ENCODE measurements at places on chromosomes 2 and 18. TPM values are rescaled to one million over a fixed set of nuclear protein-coding genes. Genes with fewer than 3 reads are reported as not detected.

The AKAIN1 gene
- not detected for total RNA-seq

The TMEM37 gene
- 13.6 TPM for total RNA-seq

The C2orf15 gene
- total RNA-seq: 7.8 TPM

The STPG4 gene
- not detected for total RNA-seq

The CIB4 gene
- total RNA-seq: not detected

The CFAP221 gene
- 4.5 TPM for total RNA-seq

The FAM168B gene
- 116 TPM for total RNA-seq

The NAT8 gene
- not detected for total RNA-seq

The DNAJC5G gene
- total RNA-seq: 0.18 TPM

DNA sequence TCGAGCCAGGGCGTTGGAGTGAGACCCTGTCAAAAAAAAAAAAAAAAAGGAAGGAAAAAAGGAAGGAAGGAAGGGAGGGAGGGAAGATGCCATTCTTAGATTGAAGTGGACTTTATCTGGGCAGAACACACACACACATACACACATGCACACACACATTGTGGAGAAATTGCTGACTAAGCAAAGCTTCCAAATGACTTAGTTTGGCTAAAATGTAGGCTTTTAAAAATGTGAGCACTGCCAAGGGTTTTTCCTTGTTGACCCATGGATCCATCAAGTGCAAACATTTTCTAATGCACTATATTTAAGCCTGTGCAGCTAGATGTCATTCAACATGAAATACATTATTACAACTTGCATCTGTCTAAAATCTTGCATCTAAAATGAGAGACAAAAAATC lies 564 bp upstream of the TTR start:
- H3K27me3 ChIP-seq: no peaks in the 10 kb centered on the region
- no peak for DNase-seq
- peaks cover 24% of the 10 kb centered on the region for H3K4me1 ChIP-seq
- H3K36me3 ChIP-seq: no peaks in the 10 kb centered on the region

GRCh38 chr2:123624816-123625215 lies 400.3 kb upstream of the CNTNAP5 start:
- H3K36me3 ChIP-seq: no peaks in the 10 kb centered on the region
- no peak overlapping the region for H3K27ac ChIP-seq
- H3K4me3 ChIP-seq: no peak overlapping the region
- DNase-seq: no peak

DNA sequence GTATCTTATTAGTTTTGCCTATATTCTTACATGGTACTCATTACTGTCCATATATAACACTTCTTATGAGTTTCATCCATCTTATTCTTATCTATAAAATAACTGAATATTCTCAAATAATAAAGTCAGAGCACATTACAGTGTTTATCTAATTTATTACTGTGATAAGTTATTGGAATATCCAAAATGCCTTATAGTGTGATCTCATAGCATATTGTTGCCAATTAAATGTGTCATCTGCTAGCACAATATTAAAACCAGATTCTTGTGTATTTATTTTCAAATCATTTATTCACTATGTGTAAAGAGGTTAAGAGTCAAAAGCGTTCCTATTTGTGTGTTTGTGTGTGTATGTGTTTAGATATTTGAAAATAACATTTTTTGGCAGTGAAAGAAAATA lies 151.9 kb downstream of the WDR7 start:
- H3K27ac ChIP-seq: no peak overlapping the region
- DNase-seq: no peak
- no peaks in the 10 kb centered on the region for H3K36me3 ChIP-seq
- no peak overlapping the region for H3K4me3 ChIP-seq
- no peaks in the 10 kb centered on the region for H3K27me3 ChIP-seq

DNA sequence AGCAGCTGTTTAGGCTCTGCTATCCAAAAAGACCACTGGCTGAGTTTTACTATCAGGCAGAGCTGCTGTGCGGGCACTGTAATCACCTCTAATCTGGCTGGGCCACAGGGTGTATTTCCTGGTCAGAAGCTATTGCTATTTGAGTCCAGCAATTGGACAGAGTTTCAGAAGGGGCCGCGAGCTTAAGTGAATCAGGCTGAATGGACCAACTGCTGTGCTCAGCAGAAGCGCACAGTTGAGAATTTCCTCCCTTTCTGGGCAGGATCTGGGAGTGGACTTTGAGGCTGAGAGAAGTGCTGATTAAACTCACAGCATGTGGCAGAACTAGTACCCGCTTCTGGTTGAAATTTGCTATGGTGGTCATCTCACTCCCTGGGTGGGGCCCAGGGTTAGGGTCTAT lies 251.8 kb downstream of the INSIG2 start:
- H3K36me3 ChIP-seq: peaks cover 2% of the 10 kb centered on the region
- no peaks in the 10 kb centered on the region for H3K27me3 ChIP-seq

DNA sequence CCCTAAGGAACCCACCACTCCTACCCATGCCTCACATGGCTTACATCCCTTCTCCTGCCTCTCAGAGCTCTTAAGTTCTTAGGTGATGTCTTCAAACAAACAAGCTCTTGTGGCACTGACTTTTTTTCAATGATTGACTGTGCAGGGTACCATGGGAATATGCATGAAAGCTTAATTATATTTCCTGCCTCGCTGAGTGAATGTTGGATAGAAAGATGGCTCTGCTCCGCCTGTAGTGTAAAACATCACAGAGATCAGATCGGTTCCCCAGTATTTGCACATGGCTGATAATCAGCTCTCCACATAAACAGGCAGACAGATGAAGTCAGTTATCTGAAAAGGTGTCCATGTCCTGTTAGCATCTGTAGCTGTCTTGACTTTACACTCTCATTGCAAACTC lies 820.8 kb downstream of the TDRD15 start:
- no peak for DNase-seq
- H3K27me3 ChIP-seq: peaks cover 2% of the 10 kb centered on the region
- no peaks in the 10 kb centered on the region for H3K4me1 ChIP-seq
- H3K27ac ChIP-seq: no peak overlapping the region
- no peak overlapping the region for H3K4me3 ChIP-seq

DNA sequence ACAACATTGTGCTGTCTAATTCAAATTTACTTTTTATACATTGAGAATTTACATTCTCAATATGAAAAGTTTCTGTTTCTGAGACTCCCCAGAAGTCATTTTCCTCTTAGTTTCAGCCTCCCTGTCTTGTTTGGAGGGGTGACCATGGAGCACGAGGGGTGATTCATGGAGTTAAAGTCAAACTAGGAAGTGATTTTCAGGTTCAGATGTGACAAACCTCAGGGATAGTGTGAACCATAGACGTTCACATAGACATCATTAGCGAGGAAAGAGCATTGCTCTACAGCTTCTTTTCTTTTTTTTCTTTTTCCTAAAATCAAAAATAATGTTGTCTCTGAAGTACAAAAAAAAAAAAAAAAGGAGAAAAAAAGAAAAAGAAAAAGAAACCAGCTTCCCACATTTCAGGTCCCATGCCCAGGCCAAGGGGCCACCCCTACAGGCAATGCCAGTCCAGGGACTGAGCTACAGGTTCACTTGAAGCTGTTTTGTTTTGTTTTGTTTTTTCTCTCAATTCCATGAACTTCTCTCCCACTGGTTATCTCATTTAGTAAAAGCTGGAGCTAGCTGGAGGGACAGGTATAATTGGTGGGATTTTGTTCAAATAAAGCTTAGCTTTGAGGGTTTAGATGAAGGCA lies 18.1 kb upstream of the LCLAT1 start:
- H3K27me3 ChIP-seq: no peaks in the 10 kb centered on the region
- DNase-seq: no peak
- peak overlapping the region; percentile 16 for H3K27ac ChIP-seq

- H3K27me3 ChIP-seq: no peaks in the 10 kb centered on the region
- H3K4me3 ChIP-seq: no peak overlapping the region
- peaks cover 4% of the 10 kb centered on the region for H3K36me3 ChIP-seq
These were observed 54.2 kb upstream of the ZNF396 start for GRCh38 chr18:35431374-35431741.

- peaks cover 10% of the 10 kb centered on the region for H3K27me3 ChIP-seq
- no peak overlapping the region for H3K4me3 ChIP-seq
- H3K27ac ChIP-seq: no peak overlapping the region
- H3K36me3 ChIP-seq: no peaks in the 10 kb centered on the region
- H3K4me1 ChIP-seq: peaks cover 18% of the 10 kb centered on the region
These were observed 69.2 kb upstream of the HNRNPA3 start for GRCh38 chr2:177143444-177143843.

GRCh38 chr2:112010751-112011150 lies 44.3 kb upstream of the TMEM87B start:
- H3K4me3 ChIP-seq: no peak overlapping the region
- H3K27me3 ChIP-seq: no peaks in the 10 kb centered on the region
- no peaks in the 10 kb centered on the region for H3K4me1 ChIP-seq
- H3K27ac ChIP-seq: no peak overlapping the region

- DNase-seq: no peak
- H3K4me3 ChIP-seq: no peak overlapping the region
- H3K27me3 ChIP-seq: no peaks in the 10 kb centered on the region
- H3K4me1 ChIP-seq: peaks cover 43% of the 10 kb centered on the region
- H3K27ac ChIP-seq: no peak overlapping the region
These were observed 10.2 kb downstream of the CYRIA start for GRCh38 chr2:16655445-16655837.

GRCh38 chr18:23113576-23113975 lies 21.7 kb upstream of the CABLES1 start:
- no peaks in the 10 kb centered on the region for H3K27me3 ChIP-seq
- H3K27ac ChIP-seq: no peak overlapping the region
- no peaks in the 10 kb centered on the region for H3K36me3 ChIP-seq
- H3K4me3 ChIP-seq: no peak overlapping the region
- H3K4me1 ChIP-seq: peaks cover 13% of the 10 kb centered on the region

- no peaks in the 10 kb centered on the region for H3K27me3 ChIP-seq
- peak overlapping the region; percentile 47 for H3K4me3 ChIP-seq
- H3K4me1 ChIP-seq: peaks cover 56% of the 10 kb centered on the region
- peak overlapping the region; percentile 90 for H3K27ac ChIP-seq
- no peak for DNase-seq
These were observed 211.9 kb downstream of the AGPS start for GRCh38 chr2:177604271-177605065.

DNA sequence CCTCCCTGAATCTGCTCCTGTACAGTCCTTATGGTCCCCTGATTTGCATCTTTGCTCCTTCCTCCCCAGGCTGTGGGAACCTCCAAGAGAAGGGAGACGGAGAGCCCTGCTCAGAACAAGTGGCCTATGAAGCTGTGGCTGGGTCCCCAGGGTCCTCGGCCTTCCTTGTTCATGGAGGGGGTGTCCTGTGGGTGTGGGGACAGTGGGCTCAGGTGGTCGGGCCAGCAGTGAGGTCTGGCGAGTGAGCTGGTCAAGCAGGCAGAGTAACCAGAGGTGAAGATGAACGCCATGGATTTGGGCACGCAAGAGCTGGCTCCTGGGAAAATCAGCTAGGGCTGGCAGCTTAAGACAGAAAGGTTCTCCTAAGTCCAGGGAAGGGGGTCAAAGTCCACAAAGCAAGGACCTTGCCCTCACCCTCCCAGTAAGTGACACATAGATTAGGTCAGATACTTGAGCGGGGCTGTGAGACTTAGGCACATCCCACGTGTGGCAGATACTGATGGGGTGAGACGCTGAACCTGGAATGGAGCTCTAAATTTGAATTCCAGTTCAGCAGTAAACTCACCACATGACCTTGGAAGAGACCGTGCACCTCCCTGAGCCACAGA lies 24.8 kb downstream of the GNLY start:
- H3K4me1 ChIP-seq: peaks cover 12% of the 10 kb centered on the region
- no peak for DNase-seq
- peaks cover 4% of the 10 kb centered on the region for H3K27me3 ChIP-seq
- H3K36me3 ChIP-seq: no peaks in the 10 kb centered on the region
- H3K4me3 ChIP-seq: no peak overlapping the region
- H3K27ac ChIP-seq: no peak overlapping the region

- no peak for DNase-seq
- H3K36me3 ChIP-seq: no peaks in the 10 kb centered on the region
- no peak overlapping the region for H3K27ac ChIP-seq
These were observed 424.8 kb upstream of the ZEB2 start for GRCh38 chr2:144944546-144945220.

DNA sequence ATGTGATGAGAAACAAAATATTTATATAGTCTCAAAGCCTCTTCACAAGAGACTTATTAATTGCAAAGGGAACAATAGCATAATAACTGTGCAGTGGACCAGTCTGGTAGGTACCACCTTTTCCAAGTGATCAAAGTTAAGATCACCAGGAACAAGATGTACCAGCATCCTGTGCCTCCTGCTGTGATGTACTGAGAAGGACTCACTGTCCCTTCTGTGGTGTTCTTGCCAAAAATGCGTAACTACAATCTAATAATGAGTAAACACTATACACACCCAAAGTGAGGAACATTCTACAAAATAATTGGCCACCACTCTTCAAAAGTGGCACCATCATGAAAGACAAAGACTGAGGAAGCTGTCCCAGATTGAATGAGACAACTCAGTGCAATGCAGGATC lies 14.5 kb downstream of the GNLY start:
- no peak for DNase-seq
- no peak overlapping the region for H3K4me3 ChIP-seq
- H3K27ac ChIP-seq: no peak overlapping the region
- peaks cover 13% of the 10 kb centered on the region for H3K4me1 ChIP-seq
- peaks cover 12% of the 10 kb centered on the region for H3K27me3 ChIP-seq

- no peaks in the 10 kb centered on the region for H3K27me3 ChIP-seq
- DNase-seq: no peak
- H3K4me3 ChIP-seq: no peak overlapping the region
- H3K4me1 ChIP-seq: peaks cover 20% of the 10 kb centered on the region
- no peaks in the 10 kb centered on the region for H3K36me3 ChIP-seq
These were observed 13.3 kb upstream of the SP3 start for GRCh38 chr2:173978447-173978846.

DNA sequence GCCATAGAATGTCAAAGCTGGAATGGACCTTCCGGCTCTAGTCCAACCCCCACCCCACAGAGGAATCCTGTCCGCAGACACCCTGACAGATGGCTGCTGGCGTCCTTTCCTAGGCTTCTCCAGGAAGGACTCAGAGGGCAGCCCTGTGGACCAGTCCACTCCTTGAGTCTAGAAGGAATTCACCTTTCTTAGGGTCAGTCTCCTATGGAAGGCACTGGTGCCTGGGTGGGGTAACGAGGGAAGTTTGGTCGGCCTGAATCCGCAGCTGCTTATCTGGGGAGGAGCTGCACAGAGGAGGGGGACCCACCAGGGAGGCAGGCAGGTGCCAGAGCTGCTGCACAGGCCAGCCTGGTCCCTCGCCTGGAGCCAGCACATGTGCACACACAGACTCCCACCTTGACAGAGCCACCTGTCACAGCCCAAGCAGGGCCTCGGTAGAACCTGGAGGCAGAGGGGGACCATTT lies 2.5 kb downstream of the DNMT3A start:
- H3K4me1 ChIP-seq: peaks cover 42% of the 10 kb centered on the region
- peak overlapping the region; percentile 70 for H3K27ac ChIP-seq
- no peak for DNase-seq
- H3K4me3 ChIP-seq: peak overlapping the region; percentile 73
- H3K36me3 ChIP-seq: peaks cover 3% of the 10 kb centered on the region

DNA sequence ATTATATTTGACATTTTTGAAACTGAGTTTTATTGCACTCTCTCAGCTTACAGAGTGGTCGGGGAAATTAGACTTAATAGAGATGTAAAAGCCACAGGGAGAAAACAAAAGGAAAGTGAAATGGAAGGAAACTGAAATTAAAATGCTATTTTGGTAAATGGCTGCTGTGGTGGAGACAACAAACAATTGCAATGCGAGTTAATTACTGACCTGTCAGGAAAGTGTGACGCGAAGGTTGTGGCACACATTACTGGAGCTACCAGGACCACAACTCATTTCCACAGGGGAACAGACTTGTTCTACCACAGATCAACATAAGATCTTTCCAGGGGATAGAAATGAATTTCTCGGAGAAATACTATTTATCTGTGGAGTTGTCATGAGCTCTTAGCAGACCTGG lies 19.5 kb downstream of the ARHGAP15 start:
- H3K27me3 ChIP-seq: peaks cover 35% of the 10 kb centered on the region
- no peak overlapping the region for H3K27ac ChIP-seq
- no peaks in the 10 kb centered on the region for H3K36me3 ChIP-seq
- H3K4me1 ChIP-seq: peaks cover 10% of the 10 kb centered on the region

All from mesothelial cell of epicardium (in vitro differentiated cells).